ENCODE measurements at places on chromosomes 3 and 15. TPM values are rescaled to one million over a fixed set of nuclear protein-coding genes. Genes with fewer than 3 reads are reported as not detected.

- DNase-seq: no peak
These were observed 64.9 kb upstream of the ROPN1 start for GRCh38 chr3:124056846-124057245.

Gene CD200R1
- 0.36 TPM for total RNA-seq

- DNase-seq: peak; percentile 58
These were observed 44.4 kb upstream of the GALNT15 start for GRCh38 chr3:16130066-16130465.

Gene PRR20G
- not detected for total RNA-seq

DNA sequence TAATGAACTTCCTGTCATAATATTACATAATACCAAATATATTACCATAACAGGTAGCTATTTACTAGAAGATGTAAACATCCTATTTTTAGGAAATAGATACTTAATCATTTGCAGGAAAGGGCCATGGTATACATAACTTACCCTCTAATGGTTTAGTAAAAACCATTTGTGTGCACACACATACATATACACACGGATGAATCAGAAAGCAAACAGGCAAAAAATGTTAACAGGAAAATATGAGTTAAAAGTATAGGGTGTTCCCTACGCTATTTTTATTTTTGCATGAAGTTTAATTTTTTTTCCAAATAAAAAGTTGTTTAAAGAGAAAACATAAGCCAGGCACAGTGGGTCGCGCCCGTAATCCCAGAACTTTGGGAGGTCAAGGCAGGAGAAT, 34.6 kb downstream of the FAM174B start:
- DNase-seq: no peak

- DNase-seq: no peak
These were observed 18.4 kb upstream of the TOPAZ1 start for GRCh38 chr3:44223299-44223698.

Gene MAP2K5
- 9.2 TPM for total RNA-seq

- DNase-seq: no peak
These were observed 70.5 kb downstream of the ZNF609 start for GRCh38 chr15:64530918-64531317.

DNA sequence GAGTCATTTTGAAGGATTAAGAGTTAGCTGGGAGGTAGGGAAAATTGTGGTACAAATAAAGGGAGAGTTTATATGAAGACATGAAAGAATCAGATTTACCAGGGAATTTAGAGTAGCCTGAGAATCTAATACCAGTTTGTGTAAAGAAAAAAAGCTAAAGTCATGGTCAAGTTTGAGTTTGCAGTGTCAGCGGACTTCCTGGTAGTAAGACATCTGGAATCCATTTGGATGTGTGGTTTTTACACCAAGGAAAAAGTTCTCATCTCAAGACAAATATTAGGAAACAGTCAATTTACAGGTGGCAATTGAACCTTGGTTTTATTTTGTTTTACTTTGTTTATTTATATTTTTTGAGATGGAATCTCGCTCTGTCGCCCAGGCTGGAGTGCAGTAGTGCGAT, 1.5 kb upstream of the P2RY12 start:
- no peak for DNase-seq

Gene AHSG
- total RNA-seq: not detected

Gene TMCO5A
- total RNA-seq: not detected

DNA sequence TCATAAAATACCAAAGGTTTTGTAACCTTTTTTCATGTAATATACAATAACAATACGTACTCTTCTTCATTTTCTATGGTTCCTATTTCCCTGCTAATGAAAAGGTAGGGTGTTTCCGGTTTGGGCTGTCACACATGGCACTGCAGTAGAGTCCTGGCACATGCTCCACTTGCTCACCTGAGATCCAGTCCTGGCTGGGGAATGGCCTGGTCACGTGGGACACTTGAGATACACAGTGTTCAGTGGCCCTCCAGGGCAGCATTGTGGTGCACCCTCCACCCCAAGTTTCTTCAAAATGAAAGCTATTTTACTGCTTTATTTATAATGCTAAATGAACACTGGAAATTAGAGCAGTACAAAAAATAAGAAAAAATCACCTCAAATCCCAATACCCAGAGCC, 23.2 kb downstream of the MRPS25 start:
- no peak for DNase-seq

DNA sequence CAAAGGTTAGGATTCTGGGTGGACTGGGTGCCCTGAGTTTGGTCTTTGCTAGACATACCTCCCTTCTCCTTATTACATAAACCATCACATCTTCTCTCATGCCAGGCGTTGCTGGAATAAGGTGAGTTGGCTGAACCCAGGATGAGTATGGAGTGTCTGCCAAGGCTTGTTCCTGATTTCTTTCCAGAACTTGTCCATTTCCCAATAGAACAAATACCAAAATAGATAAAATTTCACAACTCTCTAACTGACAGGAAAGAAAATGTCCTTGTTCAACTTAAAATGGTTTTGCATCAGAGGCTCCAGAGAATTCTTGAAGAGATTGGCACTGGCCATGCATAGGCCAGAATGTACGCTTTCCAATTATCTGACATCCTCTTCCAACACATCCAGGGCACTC, 291.9 kb downstream of the IGSF11 start:
- DNase-seq: no peak

GRCh38 chr3:111465081-111465670, 76.8 kb upstream of the CD96 start:
- DNase-seq: no peak

- no peak for DNase-seq
These were observed 11.2 kb downstream of the STIMATE start for GRCh38 chr3:52886049-52886730.

DNA sequence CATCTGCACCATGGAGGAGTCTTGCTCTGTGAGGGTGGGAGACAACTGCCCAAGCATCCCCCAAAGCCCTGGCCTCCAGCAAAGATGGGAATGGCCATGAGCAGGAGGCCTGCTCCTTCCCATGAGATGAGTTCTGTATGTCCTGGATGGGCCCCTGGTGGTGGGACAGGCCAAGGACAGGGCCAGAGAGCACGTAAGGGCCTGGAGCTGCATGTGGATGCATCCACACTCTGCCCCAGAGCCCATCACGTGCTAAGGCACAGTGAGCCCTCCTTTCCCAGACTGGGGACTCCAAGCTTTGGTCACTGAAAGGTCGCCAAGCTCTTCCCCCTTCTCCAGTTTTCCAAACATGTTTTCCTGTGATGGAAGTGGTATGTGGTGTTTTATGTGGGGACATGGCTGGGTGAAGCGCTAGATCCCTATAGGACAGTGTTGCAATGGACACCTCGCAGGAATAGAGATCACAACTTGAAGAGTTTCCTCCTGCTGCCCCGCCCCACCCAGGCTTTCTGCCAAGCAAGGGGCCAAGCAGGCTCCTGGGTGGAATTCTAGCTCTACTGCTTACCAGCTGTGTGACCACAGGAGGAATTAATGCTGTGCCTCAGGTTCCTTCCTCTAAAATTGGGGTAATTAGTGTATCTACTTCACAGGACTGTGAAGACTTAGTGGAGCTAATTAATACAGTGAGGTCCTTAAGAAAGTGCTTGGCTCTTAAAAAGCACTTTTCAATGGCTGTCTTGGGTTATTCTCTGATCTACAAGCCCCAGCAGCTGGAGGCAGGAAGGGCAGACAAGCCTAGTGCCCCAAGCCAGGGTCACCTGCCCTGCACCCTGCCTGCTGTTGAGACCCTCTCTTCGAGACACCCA, 106.4 kb upstream of the RPL32 start:
- peak; percentile 83 for DNase-seq

DNA sequence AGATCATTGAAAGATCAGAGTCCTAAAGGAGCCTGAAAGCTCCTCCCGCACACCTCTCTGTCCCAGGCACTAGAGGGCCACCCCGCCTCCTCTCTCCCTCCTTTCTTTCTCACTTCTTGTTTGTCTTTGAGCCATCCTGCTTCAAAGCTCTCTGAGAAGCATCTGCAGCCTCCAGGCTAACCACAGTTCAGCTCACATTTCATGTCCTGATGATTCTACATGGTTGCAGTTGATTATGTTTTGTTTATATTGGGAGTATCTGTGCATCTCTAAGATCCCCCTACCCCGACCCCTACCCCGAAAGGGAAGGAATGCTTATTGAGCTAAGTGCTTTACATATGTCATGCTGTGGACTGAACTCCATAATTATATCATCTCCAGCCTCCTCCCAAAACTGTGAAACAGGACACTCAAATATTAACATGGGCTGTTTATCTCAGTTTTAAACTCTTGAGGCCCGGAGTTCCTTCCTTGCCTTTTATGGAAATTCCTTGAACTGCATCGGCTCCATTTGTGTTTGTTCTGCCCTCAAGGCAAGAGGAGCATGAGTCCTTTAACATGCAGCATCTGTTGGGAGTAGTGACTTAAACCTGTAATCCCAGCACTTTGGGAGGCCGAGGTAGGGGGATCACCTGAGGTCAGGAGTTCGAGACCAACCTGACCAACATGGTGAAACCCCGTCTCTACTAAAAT, 30.9 kb downstream of the MGLL start:
- peak; percentile 41 for DNase-seq

Gene BHLHE40
- 15.3 TPM for total RNA-seq

GRCh38 chr3:14549256-14549919, 9.2 kb upstream of the GRIP2 start:
- DNase-seq: no peak

GRCh38 chr15:92112711-92113110, 259.2 kb downstream of the SLCO3A1 start:
- DNase-seq: no peak

Gene ALAS1
- total RNA-seq: 68.7 TPM

GRCh38 chr3:28232659-28233058, 8.8 kb upstream of the CMC1 start:
- DNase-seq: no peak

- DNase-seq: no peak
These were observed 30.0 kb upstream of the TRAK1 start for GRCh38 chr3:42061025-42061712.

Gene ENTPD3
- 0.42 TPM for total RNA-seq

DNA sequence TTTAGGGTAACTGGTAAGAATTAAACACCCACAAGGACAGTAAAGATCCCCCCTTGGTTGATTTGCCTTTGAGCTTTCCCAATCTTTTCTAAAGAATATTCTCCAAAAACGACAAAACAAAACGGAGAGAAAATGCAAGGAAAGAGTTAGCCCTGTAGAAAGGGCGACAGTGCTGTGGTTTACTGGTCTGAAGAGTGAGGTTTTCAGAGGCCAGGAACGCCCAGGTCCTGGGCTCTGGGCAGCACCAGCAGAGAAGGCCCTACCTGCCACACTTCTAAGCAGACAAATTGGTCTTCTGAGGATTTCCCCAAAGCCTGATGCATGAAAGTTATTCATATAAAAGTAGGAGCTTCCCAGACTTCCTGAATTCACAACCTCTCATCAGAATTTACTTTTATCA, 119.3 kb downstream of the KCNMB2 start:
- no peak for DNase-seq

Data from cardiac muscle cell (in vitro differentiated cells and primary cell).